ENCODE measurements at places on chromosomes 1 and 21. TPM values are rescaled to one million over a fixed set of nuclear protein-coding genes. Genes with fewer than 3 reads are reported as not detected.

ACTN2 gene
- 33.8 TPM for total RNA-seq

GIPC2 gene
- total RNA-seq: 0.41 TPM

SLFNL1 gene
- total RNA-seq: 0.82 TPM

HEYL gene
- 0.41 TPM for total RNA-seq

LIN28A gene
- total RNA-seq: not detected

EPHA8 gene
- total RNA-seq: 2.0 TPM

LRRC3 gene
- total RNA-seq: 3.7 TPM

SLC44A3 gene
- total RNA-seq: 1.2 TPM

HES3 gene
- not detected for total RNA-seq

ID3 gene
- total RNA-seq: 22.4 TPM

RAB13 gene
- 3.7 TPM for total RNA-seq

ADAMTS5 gene
- total RNA-seq: 1.6 TPM

ENAH gene
- 48.5 TPM for total RNA-seq

FAM229A gene
- 2.0 TPM for total RNA-seq

CFHR4 gene
- 0.41 TPM for total RNA-seq

TNNI3K gene
- total RNA-seq: 17.1 TPM

ANKRD34A gene
- 1.6 TPM for total RNA-seq

RABIF gene
- 15.5 TPM for total RNA-seq

DNM3 gene
- total RNA-seq: 76.2 TPM

TCEA3 gene
- 2.0 TPM for total RNA-seq

HSD3B2 gene
- not detected for total RNA-seq

KRTAP20-1 gene
- total RNA-seq: not detected

VASH2 gene
- total RNA-seq: 28.1 TPM

NIT1 gene
- 14.7 TPM for total RNA-seq

MSH4 gene
- total RNA-seq: 1.6 TPM

LAMC2 gene
- total RNA-seq: 2.0 TPM

VWA5B1 gene
- under 0.01 TPM for total RNA-seq

NRIP1 gene
- total RNA-seq: 113 TPM

FNDC10 gene
- total RNA-seq: 2.9 TPM

ADGRL4 gene
- total RNA-seq: 1.2 TPM

S100A14 gene
- not detected for total RNA-seq

CXADR gene
- total RNA-seq: 405 TPM

IGSF5 gene
- 1.2 TPM for total RNA-seq

ESRRG gene
- 8.6 TPM for total RNA-seq

FNDC5 gene
- total RNA-seq: 15.5 TPM

CLCA1 gene
- not detected for total RNA-seq

HMGN2 gene
- total RNA-seq: 240 TPM

SV2A gene
- 73.0 TPM for total RNA-seq

RSBN1 gene
- 66.0 TPM for total RNA-seq

RGL1 gene
- total RNA-seq: 40.4 TPM

KCNA3 gene
- total RNA-seq: 20.8 TPM

MCM3AP gene
- total RNA-seq: 67.7 TPM

ACBD3 gene
- total RNA-seq: 49.7 TPM

NBPF10 gene
- 0.41 TPM for total RNA-seq

SYNJ1 gene
- total RNA-seq: 13.0 TPM

TEKT2 gene
- 10.6 TPM for total RNA-seq

KIFAP3 gene
- 275 TPM for total RNA-seq

PAX7 gene
- total RNA-seq: under 0.01 TPM

ZNF678 gene
- 48.1 TPM for total RNA-seq

HRNR gene
- not detected for total RNA-seq

FAM72D gene
- 0.41 TPM for total RNA-seq

NEK2 gene
- total RNA-seq: 2.9 TPM

Measured in frontal cortex (tissue), 4 donors.